ENCODE measurements at places on chromosomes 12 and 14.

GRCh38 chr12:93950311-93950710 is 198.1 kb upstream of the PLXNC1 start:
- no peak for DNase-seq

- DNase-seq = no peak
These were observed 8.1 kb upstream of the ATL1 start for GRCh38 chr14:50551877-50552276.

- DNase-seq = no peak
These were observed 238.5 kb downstream of the RBM19 start for GRCh38 chr12:113727651-113728061.

DNA sequence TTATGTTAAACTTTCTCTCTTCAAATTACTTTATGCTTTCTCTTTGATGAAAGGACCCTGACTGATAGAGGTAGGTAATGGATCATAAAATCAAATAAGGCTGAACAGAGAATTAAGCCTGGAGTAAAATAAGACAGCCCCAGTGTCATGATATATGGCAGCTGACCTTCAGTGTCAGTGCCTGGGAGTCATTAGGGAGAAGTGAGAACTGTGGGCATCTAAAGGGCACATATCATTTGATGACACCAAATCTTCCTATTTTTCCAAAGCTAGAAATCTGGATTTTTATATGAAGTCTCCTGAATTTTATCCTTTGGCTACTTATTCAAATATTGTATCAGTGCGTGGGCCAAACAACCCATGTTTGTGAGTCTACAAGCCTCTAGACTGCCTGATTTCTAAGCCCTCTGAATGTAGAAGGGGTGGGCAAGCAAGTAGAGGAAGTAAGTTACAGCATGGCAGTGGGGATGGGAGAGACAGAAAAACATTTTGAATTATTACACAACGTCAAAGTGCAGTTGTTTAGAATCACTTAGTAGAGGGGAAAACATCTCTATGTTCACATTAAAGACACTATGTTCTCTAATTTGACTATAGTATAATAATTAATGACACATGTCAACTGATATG is 10.0 kb downstream of the SLC39A9 start:
- DNase-seq = no peak

DNA sequence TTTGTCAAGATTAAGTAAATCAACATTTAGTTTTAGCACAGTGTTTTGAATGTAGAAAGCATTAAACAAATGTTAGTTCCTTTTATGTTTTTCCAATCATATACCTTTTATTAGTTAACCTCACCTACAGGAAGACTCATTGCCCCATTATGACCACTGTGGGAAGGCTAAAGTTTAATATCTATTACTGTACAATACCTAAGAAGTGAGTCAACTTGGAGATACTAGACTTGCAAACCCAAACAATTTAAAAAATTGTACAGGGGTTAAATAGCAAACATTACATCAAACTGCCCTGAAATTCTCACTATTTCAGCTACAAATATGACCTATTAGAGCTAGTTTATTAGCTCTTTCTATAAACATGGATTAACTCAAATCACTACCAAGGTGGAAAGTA is 8.6 kb upstream of the G2E3 start:
- DNase-seq = no peak

DNA sequence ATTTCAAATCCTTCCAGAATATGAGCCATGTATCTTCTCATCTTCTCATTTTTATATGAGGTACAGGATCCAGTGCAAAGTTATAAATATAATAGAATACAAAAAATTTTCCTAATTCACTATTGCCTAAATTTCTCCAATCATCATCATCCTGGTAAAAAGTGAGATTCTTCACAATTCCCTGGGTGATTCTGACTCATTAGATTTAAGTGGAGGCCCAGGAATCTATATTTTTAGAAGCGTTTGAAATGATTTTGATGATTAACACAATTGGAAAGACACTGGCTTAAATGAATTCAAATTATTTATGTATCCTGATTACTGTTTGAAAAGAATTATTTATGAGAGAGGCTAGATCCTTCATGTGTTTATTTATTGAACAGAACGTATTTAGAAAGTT is 380.3 kb upstream of the PDE3A start:
- no peak for DNase-seq

DNA sequence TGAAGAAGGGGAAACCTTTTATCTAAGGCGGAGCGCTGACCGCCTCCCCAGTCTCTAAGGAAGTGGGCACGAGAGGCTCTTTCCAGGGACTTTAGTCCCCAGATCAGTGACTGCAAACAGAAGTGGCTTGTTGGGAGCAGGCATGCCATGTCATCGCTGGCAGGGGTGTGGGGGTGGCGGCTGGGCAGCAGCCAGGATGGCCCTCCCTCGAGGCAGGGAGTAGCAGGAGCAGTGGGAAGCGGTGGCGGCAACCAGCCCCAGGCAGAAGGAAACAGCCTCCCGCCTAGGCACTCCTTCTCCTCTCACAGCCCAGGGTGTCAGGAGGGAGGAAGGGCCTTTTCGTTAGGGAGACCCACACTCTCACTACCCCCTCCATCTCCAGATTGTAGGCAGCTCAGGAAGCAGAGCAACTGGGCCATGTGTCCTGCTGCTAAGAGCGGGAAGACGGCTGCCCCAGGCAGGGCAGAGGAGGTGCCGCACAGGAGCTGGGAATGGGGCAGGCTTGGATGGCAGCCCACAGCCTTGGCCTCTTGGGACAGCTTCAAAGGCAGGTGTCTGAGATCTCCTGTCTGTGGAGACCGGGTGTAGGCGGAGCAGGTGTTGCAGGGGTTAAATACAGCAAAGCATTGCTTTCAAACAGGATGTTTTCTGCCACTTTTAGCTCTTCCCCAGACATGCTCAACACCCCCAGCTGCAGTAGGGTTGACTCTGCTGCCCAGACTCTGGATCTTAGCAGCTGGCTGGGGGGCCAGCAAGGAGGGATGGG is 21.8 kb downstream of the VDR start:
- no peak for DNase-seq
